SHP77 (cell line): ENCODE measurements at places on chromosomes 2 and 18.

DNA sequence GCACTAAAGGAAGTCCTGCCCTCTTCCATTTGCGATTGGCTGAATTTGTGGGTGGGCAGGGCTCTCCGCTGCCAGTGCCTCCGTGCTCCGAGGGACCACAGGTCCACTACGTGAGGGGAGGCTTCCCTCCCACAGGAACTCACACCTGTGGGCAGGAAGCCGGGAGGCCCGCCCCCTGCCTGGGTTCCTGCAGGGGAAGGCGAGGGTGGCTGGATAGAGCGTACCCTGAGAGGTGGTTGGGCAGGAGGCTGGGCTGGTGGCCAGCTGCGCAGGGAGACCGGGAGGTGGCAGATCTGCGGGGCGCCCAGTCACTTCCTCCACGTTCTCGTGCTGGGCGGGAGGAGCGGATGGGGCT, 47.0 kb upstream of the PTH2R start:
- DNase-seq = peak; percentile 47

DNA sequence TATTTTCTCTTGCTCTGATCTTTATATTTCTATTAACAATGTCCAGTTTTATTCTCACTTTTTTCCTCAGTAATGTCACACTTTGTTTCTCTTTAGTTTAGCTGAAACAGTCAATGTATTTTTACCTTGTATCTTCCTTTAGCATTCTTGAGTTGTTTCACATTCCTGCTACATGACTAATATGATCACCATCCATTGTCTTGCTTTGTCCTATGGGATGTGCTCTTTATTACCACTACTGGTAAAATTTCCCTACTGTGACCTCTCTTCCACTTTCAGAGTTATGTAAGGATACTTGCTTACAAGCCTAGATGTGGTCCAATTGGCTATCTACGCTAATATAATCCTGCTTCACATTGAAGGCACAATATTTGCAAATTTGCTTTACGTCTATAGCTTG, 457.9 kb downstream of the PIK3C3 start:
- no peak for DNase-seq

DNA sequence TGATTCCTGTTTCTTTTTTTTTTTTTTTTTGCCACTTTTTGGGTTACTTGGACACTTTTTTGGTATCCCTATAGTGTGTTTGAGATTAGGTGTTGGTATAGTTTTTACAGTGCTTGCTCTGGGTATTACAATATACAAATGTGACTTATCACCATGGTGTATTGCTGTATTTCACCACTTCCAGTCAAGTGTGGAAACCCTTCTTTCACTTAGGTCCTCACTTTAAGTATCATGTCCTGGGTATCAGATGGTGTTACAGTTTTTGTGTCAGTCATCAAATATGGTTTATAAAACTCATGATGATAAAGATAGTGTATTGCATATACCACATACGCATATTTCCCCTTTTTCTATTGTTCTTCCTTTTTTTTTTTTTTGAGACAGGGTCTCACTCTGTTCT, 1.8 kb downstream of the ATP9B start:
- no peak for DNase-seq

- no peak for DNase-seq
Measured at GRCh38 chr2:213216461-213216860, 65.0 kb upstream of the IKZF2 start.

DNA sequence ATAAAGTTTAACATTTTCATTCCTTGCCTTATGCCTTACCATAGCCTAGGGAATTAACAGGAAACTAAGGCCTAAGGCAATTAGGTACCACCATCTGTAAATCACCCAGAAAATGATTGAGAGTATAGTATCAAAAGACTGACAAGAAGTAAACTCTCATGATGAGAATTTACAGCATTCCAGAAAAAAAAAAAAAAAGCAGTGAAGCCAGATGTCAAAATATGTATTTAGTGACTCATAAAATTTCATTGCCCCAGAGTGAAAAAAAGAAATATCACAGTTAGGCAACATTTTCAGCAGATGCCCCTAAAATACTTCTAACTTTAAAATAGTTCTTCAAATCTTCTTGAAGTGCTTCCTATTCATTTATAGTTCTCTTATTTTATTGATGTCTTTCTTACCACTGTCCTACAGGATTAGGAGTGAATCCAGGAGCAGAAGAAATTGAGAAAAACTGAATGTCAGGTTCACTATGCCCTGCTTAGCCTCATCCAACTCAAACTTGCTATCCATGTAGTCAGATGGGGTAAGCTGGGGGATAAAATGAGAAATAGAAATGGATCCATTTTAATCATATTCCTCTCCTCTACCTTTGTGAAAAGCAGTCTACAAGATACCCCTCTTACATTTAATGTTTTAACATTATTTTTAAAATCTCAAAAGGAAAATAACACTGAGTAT, 57.3 kb upstream of the TANK start:
- DNase-seq = no peak

- DNase-seq = no peak
Measured at GRCh38 chr2:196125596-196125995, 45.8 kb downstream of the STK17B start.

DNA sequence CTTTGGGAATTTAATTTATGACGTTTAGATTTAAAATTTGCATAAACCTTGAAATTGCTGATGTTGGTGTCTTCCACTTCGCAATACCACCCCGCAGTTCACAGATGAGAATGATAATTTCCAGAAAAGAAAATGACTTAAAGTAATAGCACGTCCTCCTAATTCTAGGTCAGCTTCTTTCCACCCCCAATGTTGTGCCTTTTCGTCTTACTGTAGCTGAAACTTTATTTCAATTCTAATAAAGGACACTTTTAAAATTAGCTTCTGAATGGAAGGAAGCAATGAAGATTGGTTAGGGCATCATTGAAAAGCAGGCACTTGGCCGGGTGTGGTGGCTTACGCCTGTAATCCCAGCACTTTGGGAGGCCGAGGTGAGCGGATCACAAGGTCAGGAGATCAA, 107.4 kb downstream of the MYCN start:
- DNase-seq = no peak
